ENCODE measurements at places on chromosomes 7 and 10.

GRCh38 chr10:72764151-72764550 lies 72.2 kb downstream of the MCU start:
- peak; percentile 82 for DNase-seq

GRCh38 chr10:6035931-6036575 lies 26.1 kb downstream of the IL2RA start:
- DNase-seq, result no peak

- DNase-seq, result no peak
Measured at GRCh38 chr10:98423691-98424120, 8.7 kb upstream of the PYROXD2 start.

DNA sequence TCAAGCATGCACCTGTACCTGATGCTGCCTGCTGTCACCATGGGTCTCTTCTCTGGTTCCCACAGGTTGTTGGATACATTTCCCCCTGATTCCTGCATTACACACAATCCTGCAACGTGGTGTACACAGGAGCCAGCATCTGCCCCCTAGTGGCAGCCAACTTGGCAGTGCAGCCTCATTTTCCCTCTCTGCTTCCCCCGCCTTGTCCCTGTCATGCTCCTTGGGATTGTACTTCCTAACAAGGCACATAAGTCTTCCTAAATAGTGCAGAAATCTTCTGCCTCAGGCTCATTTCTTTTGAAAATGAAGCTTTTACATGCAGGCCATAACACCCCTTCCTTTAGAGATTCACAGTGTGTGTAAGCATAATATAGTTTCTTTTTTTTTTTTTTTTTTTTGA lies 387.5 kb downstream of the CCSER2 start:
- peak; percentile 18 for DNase-seq

- DNase-seq, result no peak
Measured at GRCh38 chr7:137691566-137691965, 155.2 kb downstream of the DGKI start.

- DNase-seq, result no peak
Measured at GRCh38 chr7:158186864-158187693, 400.5 kb downstream of the PTPRN2 start.

DNA sequence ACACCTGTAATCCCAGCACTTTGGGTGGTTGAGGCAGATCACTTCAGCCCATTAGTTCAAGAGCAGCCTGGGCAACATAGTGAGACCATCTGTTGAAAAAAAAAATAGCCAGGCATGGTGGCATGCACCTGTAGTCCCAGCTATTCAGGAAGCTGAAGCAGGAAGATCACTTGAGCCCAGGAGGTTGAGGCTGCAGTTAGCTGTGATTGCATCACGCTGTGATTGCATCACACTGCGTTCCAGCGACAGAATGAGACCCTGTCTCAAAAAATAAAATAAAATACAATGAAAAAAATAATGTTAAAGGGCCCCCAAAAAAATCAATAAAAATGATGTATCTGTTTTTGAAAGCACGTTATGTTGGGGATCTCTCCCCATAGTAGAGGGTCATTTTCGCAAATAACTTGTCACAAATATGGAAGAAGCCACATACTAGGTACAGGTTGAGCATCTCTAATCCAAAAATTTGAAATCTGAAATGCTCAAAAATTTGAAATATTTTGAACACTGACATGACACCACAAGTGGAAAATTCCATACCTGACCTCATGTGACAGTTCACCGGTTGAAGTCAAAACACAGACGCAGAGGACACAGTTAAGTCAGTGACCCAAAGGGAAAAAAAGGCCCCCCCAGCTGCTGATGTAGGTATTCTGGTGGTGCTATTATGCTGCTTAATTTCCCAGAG lies 9.5 kb downstream of the CISD1 start:
- DNase-seq, result no peak

GRCh38 chr10:110456523-110457091 lies 41.1 kb upstream of the DUSP5 start:
- peak; percentile 94 for DNase-seq

DNA sequence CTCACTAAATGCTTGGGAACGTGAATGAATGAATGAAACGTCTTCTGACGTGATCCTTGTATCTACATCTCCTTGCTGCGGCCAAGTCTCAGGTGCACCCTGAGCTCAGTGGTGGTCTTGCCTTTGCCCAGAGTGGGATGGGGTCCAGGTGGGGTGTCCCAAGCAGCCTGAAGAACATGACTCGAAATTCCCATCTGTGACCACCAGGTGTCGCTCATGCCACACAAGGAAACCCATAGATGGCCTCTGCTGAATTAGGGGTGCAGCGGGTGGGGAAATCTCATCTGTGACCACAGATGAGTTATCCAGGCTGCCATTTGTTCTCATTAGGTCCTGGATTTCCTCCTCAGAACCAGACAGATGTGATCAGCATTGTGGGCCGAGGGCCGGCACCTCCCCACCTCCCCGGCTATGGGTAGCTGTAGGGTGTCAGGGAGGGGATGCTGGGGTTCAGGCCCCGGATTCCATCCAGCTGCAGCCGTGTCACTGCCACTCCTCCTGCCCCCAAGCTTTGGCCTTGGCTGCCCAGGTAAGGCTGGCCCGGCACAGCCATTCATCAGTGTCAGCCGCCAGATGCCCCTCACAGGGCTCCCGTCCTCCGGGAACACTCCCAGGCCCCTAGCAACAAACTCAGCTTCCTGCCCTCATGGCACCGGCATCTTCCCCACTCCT lies 21.0 kb upstream of the GNA12 start:
- DNase-seq, result peak; percentile 73

DNA sequence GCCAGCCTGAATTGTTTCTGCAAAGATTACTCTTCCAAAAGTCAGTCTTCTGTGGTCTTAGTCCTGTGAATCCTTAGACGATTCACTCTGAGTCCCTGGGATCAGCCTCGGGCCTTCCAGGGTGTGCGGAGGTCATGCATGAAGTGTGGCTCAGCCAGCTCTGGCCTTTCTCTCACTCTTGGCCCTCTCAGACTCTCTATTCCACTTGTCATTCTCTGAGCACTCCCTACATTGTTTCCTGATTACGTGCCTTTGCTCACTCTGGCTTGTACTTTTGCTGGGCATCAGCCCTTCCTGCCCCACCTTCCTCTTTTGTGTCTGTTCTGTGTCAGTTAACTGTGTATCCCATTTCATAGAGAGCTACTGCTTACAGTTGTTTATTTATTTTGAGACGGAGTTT lies 36.0 kb downstream of the CCNY start:
- peak; percentile 85 for DNase-seq

GRCh38 chr10:15293862-15294842 lies 76.9 kb downstream of the FAM171A1 start:
- peak; percentile 9 for DNase-seq

DNA sequence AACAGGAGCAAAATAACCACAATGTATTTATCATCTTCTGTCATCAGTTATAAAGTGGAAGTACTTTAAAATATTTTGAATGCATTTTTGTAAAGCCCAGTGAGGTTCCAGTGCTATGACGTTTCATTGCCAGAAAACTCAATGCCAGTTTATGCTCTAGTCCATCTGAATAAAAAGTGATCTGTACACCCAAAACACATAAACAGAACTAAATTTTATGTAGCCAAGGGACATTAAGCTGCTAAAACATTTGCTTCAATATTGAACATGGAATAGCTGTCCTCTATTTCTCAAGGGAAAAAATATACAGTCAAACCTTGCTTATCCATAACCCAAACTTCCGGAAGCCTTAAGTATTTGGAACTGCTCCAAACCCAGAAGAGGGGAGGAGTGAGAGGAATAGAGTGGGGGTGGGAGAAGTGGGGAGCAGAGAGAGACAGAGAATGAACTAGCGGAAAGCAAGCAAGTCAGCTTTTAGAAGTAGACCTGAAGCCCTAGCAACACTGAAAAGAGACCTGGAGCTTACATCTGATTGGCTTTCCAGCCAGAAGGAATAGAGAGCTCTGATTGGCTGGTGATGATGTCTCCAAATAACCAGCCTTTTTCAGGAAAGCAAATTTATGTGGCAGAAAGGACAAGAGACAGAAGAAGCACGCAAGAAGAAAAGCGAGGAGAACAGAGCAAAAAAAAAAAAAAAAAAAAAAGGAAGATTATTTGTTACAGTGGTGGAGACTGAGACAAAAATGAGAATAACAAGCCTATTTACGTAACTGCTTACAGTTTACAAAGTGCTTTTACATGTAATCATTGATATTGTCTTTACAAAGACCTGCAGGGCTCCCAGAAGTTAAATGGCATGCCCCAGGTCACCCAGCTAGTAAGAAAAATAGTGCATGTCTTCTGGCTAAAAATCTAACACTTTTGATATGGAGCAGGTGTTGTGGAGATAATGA lies 196.0 kb downstream of the RNLS start:
- peak; percentile 58 for DNase-seq

DNA sequence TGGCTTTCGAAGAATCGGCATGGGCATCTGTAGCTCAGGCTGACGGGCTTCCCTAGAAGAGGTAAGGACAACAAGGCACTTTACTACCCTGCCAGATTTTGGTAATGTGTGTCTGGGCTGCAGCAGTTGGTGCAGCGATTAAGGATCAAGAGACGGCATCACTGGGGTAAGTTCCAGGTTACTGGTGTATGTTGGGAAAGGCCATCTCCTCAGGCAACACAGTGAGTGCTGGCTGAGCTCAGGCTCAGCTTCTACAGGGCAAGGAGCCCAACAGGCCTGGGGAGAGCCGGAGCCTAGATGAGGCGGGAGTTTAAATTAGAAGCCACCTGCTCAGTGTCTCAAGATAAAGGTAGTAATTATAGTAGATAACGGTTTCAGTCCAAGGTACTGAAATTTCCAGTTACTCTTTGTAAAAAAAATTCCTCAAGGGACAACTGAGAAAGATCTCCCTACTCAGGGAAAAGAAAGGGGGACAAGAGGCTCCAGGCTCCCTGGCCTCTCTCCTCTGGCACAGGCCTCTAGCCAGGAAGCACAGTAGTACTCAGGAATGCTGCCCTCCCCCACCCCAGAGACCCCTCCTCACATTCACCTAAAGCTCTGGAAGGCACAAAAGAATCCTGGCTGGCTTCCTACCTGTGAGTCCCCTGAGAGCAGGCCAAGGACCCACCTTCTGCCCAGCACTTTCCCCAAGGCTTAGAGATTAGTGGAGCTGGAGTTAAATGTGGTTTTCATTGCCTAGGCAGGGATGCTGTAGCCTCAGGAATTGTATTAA lies 3.9 kb downstream of the CXCL12 start:
- DNase-seq, result no peak

- no peak for DNase-seq
Measured at GRCh38 chr10:118139321-118139720, 92.6 kb upstream of the RAB11FIP2 start.

DNA sequence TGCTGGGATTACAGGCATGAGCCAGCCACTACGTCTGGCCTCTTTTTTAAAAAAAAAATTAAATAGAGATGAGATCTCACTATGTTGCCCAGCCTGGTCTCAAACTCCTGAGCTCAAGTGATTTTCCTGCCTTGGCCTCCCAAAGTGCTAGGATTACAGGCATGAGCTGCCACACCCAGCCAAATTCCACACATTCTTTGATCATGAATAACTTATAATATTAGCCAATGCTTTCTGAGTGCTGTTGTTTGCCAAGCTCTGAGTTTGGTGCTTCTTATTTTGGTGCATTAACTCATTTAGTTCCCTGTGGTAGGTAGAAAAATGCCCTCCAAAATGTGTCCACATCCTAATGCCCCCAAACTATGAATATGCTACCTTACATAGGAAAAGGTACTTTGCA lies 47.2 kb upstream of the MKI67 start:
- peak; percentile 58 for DNase-seq

- no peak for DNase-seq
Measured at GRCh38 chr7:51016546-51016945, 233.8 kb upstream of the GRB10 start.

GRCh38 chr7:132503415-132503814 lies 72.9 kb downstream of the PLXNA4 start:
- DNase-seq, result no peak

- DNase-seq, result no peak
Measured at GRCh38 chr10:60170250-60170649, 219.4 kb downstream of the ANK3 start.

DNA sequence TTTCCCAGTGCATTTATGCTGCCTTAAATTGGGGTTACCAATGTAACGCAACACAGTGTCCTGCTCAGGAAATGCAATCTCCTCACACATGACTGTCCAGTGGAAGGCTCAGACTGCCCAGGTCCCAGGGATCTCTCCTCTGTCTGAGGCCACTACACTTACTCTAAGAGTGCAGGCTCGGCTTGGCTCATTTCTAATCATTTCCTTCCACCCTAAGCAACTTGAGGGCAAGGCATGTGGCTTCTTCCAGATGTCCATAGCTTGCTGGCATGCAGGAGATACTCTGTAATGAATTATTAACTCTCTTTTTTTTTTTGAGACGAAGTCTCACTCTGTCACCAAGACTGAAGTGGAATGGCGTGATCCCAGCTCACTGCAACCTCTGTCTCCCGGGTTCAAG lies 23.7 kb downstream of the PLAC9 start:
- DNase-seq, result no peak

DNA sequence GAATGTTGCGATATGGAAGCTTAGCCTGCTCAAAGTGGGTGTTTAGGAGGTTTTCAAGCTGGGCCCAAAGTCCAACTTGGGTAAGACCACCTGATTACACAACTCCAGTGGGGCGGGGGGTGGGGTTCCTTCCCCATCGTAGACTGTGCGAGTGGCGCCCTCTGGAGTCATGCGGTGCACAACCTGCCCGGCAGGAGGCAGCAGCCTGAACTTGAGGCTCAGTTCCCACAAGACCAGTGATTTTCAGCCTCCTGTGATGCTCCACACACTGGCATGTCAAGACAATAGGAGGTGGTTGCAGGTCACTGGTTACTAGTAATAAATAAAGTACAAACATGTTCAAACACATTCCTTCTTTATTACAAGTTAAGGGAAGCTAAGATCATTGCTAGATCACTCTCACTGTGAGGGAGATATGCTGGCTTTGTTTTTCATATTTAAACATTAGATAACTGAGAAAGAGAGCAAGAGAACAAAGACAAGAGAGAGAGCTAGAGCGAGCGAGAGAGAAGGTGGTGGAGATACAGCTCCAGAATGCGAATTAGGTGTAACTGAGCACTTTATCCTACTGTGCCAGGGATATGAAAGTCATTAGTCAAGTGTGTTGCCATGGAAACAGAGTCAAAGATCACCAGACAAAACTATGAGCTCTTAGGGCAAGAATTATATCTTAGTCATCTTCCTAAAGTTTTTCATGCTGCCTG lies 97.4 kb upstream of the BMPER start:
- DNase-seq, result peak; percentile 95

DNA sequence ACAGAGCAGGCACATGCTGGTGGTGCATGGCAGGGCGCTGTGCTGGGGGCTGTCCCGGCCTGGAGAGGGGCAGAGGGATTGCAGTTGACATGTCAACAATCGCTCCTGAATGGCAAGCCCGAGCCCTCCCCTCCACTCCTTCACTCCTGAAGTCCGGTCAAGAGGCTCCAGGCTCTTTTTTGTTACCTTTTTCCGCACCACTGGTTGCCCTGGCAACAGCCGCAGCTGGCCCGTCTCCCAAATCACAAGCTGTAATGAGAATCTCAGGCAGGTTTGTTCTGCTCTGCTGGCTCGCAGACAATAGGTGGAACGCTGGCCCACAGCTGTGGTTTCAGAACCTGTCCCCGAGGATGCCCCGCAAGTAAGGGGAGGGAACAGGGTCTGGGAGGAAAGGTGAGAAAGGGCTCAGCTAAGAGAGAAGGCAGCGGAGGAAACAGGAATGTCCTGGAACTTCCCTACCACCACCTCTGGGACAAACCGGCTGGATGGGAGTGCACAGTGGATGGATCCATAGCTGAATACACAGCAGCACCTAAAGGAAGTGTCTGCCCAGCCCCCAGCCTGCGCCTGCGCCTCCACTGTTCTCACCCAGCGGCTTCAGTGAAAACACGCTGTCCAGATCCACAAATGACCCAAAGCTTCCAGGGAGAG lies 58.9 kb downstream of the CALML3 start:
- DNase-seq, result peak; percentile 92

Data from M059J (cell line).